Breast epithelium (tissue), 4 donors: ENCODE measurements at places on chromosomes 12 and 14. TPM values are rescaled to one million over a fixed set of nuclear protein-coding genes. Genes with fewer than 3 reads are reported as not detected.

GRCh38 chr14:75044322-75044721 lies 6.9 kb downstream of the MLH3 start:
- H3K27me3 ChIP-seq = no peaks in the 10 kb centered on the region
- H3K36me3 ChIP-seq = no peaks in the 10 kb centered on the region
- no peak overlapping the region for H3K4me3 ChIP-seq
- no peak for DNase-seq

The TEX52 gene
- total RNA-seq = not detected

The RNASE1 gene
- 125 TPM for total RNA-seq

DNA sequence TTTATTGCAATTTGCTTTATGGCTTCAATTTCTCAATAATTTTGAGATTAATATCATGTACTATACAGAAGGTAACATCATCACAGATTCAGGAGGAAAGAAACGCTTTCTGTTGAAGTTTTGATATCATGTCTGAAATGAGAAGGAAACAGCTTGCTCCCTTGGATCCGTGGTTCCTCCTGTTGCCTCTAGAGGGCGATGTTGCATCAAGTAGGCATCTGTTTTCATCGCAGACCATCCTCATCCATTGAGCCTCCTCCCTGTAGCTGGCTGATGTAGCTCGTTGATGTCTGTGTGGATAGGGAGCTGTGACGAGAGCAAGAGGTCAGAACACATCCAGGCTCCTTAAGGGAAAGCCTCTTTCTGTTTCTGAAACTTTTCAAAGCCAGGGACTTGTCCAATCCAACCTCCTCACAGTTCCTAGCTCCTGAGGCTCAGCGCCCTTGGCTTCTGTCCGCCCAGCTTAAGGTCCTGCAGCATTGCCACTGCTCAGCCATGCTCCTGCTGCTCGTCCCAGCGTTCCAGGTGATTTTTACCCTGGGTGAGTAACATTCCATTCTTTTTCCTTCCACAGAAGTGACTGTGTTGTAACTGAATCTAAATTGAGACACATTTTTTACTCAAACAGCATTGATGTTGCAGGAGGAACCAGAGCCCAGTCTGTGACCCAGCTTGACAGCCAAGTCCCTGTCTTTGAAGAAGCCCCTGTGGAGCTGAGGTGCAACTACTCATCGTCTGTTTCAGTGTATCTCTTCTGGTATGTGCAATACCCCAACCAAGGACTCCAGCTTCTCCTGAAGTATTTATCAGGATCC lies 304.8 kb upstream of the OR4E1 start:
- no peaks in the 10 kb centered on the region for H3K4me1 ChIP-seq
- no peaks in the 10 kb centered on the region for H3K27me3 ChIP-seq
- DNase-seq = no peak

- no peaks in the 10 kb centered on the region for H3K27me3 ChIP-seq
- H3K27ac ChIP-seq = no peak overlapping the region
These were observed 209.8 kb upstream of the NUDT4 start for GRCh38 chr12:93167841-93168492.

The CKB gene
- total RNA-seq = 61.6 TPM

DNA sequence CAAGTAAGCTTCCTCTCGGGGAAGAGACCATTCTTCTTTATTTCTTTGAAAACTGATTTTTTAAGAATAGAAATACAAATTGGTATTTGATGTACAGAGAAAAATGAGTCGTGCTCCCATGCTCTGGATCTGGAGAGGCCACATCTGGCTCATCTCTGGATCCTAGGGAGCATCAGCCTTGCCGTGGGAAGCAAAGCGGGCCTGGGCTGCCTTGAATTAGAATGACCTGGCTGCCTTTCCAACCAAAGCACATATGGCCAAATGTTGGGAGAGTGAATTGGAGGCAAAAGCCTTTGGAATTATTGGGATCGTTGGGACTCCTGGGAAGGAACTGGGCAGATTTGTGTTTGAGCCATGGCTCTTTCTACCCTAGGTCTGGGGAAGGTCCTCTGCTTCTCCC lies 80.0 kb downstream of the SLC25A47 start:
- no peak overlapping the region for H3K4me3 ChIP-seq
- no peaks in the 10 kb centered on the region for H3K36me3 ChIP-seq
- DNase-seq = no peak
- no peaks in the 10 kb centered on the region for H3K27me3 ChIP-seq

GRCh38 chr12:89864411-89864810 lies 155.8 kb upstream of the ATP2B1 start:
- no peaks in the 10 kb centered on the region for H3K4me1 ChIP-seq
- H3K4me3 ChIP-seq = no peak overlapping the region
- H3K27ac ChIP-seq = no peak overlapping the region
- no peaks in the 10 kb centered on the region for H3K36me3 ChIP-seq

DNA sequence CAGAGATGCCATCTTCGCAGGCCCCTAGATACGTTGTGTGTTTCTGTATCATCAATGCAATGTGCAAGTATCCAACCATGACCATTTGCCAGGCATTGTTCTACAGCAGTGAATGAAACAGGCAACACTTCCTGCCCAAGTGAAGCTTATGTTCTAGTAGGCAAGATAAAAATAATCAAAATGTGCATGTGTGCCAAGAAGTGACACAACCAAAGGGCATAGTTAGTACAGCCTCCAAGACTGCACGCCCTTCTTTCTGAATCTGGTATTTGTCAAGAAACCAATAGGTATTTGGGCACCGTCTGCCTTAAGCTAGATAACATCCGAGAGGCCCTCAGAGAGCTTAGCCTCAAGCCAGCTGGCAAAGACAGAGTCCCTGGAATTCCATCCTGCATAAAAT lies 152.0 kb downstream of the TMEM132C start:
- no peaks in the 10 kb centered on the region for H3K4me1 ChIP-seq
- no peaks in the 10 kb centered on the region for H3K27me3 ChIP-seq
- no peak overlapping the region for H3K27ac ChIP-seq

GRCh38 chr12:76719171-76720041 lies 44.5 kb upstream of the ZDHHC17 start:
- no peak overlapping the region for H3K4me3 ChIP-seq
- H3K4me1 ChIP-seq = no peaks in the 10 kb centered on the region
- H3K27ac ChIP-seq = no peak overlapping the region
- no peak for DNase-seq

The CAPS2 gene
- total RNA-seq = 14.4 TPM

DNA sequence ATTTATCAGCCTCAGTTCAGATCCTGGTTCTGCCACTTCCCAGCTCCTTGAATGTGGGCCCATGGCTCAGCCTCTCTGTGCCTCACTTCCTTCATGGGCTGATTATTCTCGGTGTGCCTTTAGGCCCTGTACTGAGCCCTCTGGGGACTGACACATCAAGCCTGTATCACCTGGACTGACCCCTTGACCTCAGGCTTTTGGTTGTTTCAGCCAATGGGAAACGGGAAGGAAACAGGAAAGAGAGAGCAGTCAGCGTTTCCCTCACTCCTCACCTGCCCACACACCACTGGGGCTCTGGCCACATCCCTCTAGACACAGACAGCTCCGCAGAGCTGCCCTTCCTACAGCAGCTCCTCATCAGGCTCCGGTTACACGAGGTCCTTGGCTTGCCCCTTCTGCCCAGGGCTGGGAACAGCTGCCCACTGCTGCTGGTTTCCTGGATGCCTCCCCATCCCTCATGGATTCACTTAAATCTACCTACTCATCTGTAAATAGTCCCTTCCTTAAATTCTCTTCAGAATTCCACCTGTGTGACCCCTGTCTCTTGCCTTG lies 37.0 kb upstream of the ITPR2 start:
- peak overlapping the region; percentile 31 for H3K27ac ChIP-seq
- H3K36me3 ChIP-seq = no peaks in the 10 kb centered on the region
- no peaks in the 10 kb centered on the region for H3K27me3 ChIP-seq
- DNase-seq = no peak

DNA sequence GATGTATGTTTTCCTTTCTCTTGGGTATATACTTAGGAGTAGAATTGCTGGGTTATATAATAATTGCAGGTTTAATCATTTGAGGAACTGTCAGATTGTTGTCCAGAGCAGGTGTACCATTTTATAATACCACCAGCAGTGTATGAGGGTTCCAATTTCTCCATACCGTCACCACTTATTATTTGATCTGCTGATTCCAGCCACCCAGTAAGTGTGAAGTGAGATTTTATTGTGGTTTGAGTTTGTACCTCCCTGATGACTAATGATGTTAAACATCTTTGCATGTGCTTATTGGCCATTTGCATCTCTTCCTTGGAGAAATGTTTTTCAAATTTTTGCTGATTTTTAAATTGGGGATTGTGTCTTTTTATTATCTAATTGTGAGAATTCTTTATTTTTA lies 15.1 kb downstream of the NCKAP5L start:
- no peak overlapping the region for H3K27ac ChIP-seq
- no peak for DNase-seq
- H3K4me1 ChIP-seq = peaks cover 7% of the 10 kb centered on the region

DNA sequence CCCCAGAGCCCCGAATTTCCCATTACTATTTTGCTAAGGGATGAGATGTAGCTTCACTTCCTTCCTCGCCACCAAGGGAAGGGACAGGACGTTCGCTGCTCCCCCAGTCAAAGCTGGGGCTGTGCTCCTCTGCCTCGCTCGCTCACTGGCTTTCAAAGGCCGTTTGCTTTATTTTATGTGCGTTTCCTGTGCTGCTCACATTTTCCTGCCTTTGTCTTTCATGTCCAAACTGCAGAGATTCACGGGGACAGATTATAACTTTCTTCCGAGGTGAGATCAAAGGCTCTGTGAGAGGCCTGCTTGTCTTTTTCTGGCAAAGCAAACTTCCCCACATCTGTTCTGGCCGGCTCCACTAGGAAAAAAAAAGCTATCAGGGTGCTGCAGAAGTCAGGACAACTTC lies 76.0 kb upstream of the FZD10 start:
- no peaks in the 10 kb centered on the region for H3K36me3 ChIP-seq
- H3K4me1 ChIP-seq = no peaks in the 10 kb centered on the region
- no peak overlapping the region for H3K27ac ChIP-seq

The C12orf54 gene
- not detected for total RNA-seq

The CFAP251 gene
- total RNA-seq = 6.7 TPM

DNA sequence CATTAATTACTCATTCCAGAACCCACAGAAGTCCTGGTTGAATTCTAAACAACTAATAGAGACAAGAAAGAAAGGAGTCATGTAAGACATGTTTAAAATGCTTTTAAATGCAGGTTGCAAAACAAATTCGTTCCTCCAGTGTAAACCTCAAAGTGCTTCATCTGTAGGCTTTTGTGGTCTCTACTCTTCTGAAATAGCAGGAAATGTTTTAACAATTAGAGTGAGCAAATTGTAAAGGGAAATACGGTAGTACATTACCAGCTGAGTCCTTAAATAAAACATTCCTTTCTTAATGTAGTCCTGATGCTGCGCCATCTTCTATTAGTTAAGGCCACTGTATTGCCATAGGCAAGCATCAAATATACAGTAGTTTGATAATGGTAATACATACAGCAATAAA lies 1934.2 kb upstream of the SEL1L start:
- H3K27ac ChIP-seq = no peak overlapping the region
- no peaks in the 10 kb centered on the region for H3K4me1 ChIP-seq

GRCh38 chr12:97456571-97457188 lies 5.9 kb upstream of the RMST start:
- no peak overlapping the region for H3K27ac ChIP-seq
- H3K27me3 ChIP-seq = no peaks in the 10 kb centered on the region
- DNase-seq = no peak
- H3K4me1 ChIP-seq = no peaks in the 10 kb centered on the region

The RNASE3 gene
- not detected for total RNA-seq

DNA sequence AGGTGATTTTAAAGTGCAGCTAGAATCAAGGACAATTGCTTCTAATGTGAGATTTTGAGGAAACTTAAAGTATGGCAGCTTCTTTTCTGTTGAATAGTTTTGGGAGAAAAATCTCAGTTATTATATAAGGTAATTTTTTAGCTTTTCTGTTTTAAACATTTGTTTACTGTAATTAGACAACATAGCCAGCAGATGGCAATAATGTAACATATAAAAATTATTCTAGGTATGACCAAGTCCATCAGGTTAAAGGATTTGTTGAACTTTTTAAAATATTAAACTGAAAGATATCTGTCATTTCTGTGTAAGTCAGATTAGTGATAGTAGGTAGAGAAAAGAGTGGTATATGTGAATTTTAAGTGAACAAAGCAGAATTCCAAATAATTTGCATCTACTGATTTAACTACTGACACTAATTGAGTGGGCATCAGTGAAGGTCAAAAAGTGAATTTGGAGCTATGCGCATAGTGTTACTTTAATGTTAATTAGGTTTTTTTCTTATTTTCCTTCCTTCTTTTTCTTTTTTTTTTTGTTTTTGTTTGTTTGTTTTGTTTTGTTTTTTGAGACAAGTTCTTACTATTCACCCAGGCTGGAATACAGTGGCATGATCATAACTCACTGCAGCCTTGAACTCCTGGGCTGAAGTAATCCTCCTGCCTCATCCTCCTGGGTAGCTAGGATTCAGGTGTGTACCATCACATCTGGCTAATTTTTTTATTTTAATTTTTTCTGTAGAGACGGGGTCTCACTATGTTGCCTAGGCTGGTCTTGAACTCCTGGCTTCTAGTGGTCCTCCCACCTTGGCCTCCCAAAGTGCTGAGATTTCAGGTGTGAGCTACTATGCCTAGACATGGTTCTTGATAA lies 18.6 kb downstream of the PRORP start:
- no peaks in the 10 kb centered on the region for H3K27me3 ChIP-seq
- no peaks in the 10 kb centered on the region for H3K36me3 ChIP-seq
- H3K4me1 ChIP-seq = no peaks in the 10 kb centered on the region
- H3K27ac ChIP-seq = no peak overlapping the region
- H3K4me3 ChIP-seq = no peak overlapping the region

- no peak for DNase-seq
- H3K4me1 ChIP-seq = no peaks in the 10 kb centered on the region
- no peaks in the 10 kb centered on the region for H3K36me3 ChIP-seq
- no peak overlapping the region for H3K4me3 ChIP-seq
- no peaks in the 10 kb centered on the region for H3K27me3 ChIP-seq
These were observed 9.5 kb downstream of the RAB5B start for GRCh38 chr12:55983232-55983842.

The ATG101 gene
- 39.7 TPM for total RNA-seq

The C14orf180 gene
- total RNA-seq = 32.3 TPM

DNA sequence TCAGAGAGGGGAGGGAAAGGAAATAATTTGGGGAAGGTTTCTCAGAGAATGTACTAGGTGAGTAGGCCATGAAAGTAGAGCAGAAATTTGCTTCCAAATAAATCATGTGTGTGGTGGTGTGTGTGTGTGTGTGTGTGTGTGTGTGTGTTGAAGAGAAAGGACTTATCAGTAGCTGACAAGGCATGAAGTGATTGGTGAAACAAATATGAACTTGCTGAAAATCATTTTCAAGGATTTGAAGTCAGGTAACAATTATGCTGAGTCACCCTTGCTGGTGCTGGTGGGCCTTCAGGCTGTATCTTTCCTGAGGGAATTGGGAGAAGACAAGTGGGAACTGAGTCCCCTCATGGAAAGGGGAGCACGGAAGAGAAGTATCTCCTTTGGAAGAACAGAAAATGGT lies 55.5 kb downstream of the HSD17B6 start:
- H3K36me3 ChIP-seq = no peaks in the 10 kb centered on the region
- DNase-seq = no peak
- H3K4me1 ChIP-seq = no peaks in the 10 kb centered on the region
- no peak overlapping the region for H3K27ac ChIP-seq

DNA sequence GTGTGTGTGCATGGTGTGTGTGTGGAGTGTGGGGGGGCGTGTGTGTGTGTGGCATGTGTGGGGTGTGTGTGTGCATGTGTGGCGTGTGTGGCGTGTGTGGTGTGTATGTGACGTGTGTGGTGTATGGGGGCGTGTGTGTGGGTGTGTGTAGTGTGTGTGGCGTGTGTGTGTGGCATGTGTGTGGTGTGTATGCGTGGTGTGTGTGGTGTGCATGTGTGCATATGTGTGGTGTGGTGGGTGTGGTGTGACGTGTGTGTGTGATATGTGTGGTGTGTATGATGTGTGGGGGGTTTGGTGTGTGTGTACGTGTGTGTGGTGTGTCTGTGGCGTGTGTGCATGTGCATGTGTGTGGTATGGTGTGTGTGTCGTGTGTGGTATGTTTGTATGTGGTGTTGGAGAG lies 24.1 kb upstream of the CMKLR1 start:
- H3K27ac ChIP-seq = no peak overlapping the region
- H3K4me3 ChIP-seq = no peak overlapping the region
- H3K36me3 ChIP-seq = no peaks in the 10 kb centered on the region
- H3K27me3 ChIP-seq = no peaks in the 10 kb centered on the region
- H3K4me1 ChIP-seq = no peaks in the 10 kb centered on the region
